ENCODE measurements at places on chromosomes 2 and 18. TPM values are rescaled to one million over a fixed set of nuclear protein-coding genes. Genes with fewer than 3 reads are reported as not detected.

The ASB18 gene
- total RNA-seq = not detected

The RMDN2 gene
- total RNA-seq = 3.9 TPM

The TMEM214 gene
- 53.6 TPM for total RNA-seq

The BMPR2 gene
- total RNA-seq = 14.7 TPM

The SPATA3 gene
- not detected for total RNA-seq

The LRRC30 gene
- not detected for total RNA-seq

The LYG2 gene
- total RNA-seq = not detected

The FBLN7 gene
- total RNA-seq = 1.8 TPM

The VPS54 gene
- total RNA-seq = 14.0 TPM
